ENCODE measurements at places on chromosomes 5 and 9.

DNA sequence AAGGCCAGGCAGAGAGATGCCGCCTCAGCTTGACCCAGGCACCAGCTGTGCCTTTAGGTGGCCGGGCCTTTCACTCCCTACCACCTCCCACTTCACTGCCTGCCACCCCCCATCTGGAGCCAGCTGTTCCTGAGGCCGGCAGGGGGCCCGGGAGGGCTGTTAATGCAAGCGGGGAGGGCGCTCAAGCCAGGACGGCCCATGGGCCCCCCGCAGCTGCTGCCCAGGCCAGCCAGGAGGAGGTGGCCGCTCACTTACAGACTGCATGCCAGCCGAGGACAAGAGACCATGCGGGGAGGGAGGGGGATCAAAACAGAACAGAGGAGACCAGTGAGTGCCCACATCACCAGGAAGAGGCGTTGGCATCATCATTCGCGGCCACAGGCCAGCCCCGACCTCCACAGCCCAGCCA is 4.5 kb downstream of the ABCA2 start:
- DNase-seq = no peak

DNA sequence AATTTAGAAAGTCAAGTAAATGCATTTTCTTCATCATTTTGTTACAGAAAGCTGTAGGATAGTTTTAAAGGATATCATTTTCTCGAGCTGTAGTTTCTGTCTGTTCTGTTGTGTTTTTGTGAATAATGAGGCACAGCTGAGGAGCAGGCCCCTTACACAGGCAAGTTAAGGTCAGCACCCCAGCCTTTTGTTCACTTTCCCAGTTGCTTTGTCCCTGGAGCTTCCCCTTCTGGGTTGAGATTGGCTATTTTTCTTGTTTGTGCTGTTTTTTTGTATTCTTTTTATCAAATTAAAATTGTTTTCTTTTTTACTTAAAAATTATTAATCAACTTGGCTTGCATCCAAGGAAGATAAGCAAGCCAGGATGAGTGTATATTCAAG is 213.8 kb upstream of the ACTBL2 start:
- DNase-seq = no peak

DNA sequence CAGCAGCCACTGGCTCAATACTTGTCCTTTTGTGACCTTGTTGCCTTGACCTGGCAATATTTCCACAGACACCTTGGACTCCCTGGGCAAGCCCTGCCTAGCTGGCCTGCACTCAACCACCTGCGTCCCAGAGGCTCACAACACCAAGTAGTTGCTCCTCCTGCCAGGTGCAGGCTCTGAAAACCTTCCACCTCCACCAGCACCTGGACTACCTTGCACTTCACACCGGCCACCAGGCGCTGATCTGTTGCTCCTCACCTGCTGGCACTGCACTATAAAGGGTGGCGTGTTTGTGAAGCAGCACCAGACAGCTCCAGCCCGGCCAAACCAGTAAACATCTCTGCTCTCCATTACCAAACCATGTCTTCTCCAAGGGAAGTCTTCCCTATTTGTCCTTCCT is 997.7 kb downstream of the PTPRD start:
- no peak for DNase-seq

- DNase-seq = no peak
These were observed 12.5 kb downstream of the ABL1 start for GRCh38 chr9:130847306-130848217.

DNA sequence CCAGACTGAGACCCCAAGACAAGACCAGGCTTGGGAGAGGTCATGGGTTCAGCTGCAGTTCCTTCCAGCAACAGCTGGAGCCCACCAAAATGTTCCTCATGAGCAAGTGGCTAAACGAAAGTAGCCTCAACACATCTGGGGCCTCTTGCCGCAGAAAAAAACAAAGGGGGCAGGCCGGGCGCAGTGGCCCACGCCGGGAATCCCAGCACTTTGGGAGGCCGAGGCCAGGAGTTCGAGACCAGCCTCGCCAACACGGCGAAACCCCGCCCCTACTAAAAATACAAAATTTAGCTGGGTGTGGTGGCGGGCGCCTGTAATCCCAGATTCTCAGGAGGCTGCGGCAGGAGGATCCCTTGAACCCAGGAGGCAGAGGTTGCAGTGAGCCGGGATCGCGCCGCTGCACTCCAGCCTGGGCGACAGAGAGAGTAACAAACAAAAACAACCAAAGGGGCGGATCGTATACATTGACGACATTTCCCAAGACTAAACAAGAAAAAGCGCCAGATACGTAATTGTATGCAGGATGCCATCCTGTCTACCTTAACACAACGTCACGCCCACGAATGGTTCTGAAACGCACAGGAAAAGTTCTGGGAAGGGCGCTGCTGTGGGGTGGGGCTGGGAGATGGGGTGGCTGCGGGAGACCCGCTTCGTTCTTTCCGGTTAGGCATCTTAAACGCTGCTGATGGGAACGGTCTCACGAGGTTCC is 1.7 kb downstream of the INPP5E start:
- DNase-seq = peak; percentile 39

DNA sequence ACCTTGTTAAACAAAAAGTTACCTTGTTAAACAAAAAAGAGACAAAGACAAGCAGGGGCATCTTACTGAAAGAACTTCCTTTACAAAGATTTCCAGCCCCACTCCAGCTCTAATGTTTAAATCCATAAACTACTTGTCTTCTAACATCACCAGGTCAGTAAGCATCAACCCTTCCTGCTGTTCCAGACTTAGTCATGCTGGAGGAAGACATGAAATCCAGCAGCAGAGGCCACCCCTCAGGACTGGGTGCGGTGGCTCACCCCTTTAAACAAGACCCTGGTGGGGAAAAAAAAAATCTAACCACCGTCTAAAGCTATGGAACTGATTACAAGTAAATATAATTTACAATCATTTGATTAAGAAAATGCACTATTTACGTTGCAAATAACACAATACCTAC is 9.1 kb downstream of the PDCL start:
- DNase-seq = no peak

DNA sequence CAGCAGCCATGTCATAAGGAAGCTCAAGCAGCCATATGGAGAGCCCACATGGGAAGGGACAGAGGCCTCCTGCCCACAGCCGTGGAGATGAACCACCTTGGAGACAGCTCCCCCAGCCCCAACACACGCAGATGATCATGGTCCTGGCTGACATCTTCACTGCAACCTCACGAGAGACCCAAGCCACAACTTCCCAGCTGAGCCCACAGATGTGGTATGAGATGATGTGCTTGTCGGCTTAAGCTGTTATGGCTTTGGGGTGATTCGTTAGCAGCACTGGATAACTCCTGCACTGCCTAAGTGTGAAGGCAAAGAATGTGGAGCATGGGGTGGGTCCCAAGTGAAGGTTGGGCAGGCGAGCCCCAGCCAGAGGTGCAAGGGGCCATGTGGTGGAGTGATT is 163.4 kb downstream of the ERCC6L2 start:
- DNase-seq = no peak

Measured in T-helper 2 cell (primary cell).